NCI-H2081 treated with DMSO at 0.1 percent for 48 hours (cell line): ENCODE measurements at places on chromosomes 4 and X.
A peak's percentile ranks its signal among the peaks of the same experiment; 100 is the strongest.

- no peak for DNase-seq
These were observed 307.8 kb upstream of the GIMD1 start for GRCh38 chr4:106676173-106676921.

GRCh38 chr4:13966231-13967195 lies 339.0 kb upstream of the BOD1L1 start:
- no peak for DNase-seq

- DNase-seq = no peak
These were observed 185.0 kb upstream of the GPRIN3 start for GRCh38 chr4:89492581-89493071.

- no peak for DNase-seq
These were observed 452.3 kb downstream of the MID1IP1 start for GRCh38 chrX:39253551-39253950.

GRCh38 chr4:140152751-140153418 lies 1.1 kb downstream of the MAML3 start:
- no peak for DNase-seq

DNA sequence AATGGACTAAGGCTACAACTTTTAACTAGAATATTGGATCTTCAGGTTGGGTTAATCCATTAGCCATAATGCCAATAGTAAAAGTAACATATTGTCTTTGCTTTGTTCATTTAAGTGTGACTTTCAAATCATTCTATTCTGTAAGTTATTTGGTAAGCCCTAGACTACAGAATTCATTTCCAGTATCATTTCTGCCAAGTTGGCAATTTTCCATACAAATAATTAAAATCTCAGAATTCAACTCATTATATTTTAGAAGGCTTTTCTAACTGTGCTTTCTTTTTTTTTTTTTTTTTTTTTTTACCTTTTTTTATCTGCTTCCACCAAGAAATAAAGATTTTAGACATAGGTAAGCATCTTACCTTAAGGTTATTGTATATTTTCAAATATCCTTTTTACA lies 173.4 kb downstream of the DCTD start:
- DNase-seq = no peak

DNA sequence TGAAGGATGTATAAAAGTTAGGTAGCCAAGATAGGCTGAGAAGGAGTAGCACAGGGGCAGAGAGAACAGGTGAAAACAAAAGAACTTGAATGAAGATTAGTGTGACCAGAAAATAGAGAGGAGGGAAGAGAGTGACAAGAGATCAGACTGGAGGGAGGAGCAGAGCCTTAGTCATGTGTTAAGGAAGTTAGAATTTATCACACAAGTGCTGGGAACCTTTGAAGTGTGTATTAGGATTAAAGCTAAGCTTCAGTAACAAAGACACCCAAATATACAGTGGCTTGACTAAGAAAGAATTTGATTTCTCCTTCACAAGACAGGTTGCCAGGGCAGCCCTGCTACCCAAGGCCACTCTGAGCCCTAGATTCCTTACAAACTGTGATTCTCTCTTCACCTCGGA lies 10.7 kb upstream of the CCDC149 start:
- no peak for DNase-seq

- no peak for DNase-seq
These were observed 46.1 kb downstream of the BMX start for GRCh38 chrX:15546745-15547144.

DNA sequence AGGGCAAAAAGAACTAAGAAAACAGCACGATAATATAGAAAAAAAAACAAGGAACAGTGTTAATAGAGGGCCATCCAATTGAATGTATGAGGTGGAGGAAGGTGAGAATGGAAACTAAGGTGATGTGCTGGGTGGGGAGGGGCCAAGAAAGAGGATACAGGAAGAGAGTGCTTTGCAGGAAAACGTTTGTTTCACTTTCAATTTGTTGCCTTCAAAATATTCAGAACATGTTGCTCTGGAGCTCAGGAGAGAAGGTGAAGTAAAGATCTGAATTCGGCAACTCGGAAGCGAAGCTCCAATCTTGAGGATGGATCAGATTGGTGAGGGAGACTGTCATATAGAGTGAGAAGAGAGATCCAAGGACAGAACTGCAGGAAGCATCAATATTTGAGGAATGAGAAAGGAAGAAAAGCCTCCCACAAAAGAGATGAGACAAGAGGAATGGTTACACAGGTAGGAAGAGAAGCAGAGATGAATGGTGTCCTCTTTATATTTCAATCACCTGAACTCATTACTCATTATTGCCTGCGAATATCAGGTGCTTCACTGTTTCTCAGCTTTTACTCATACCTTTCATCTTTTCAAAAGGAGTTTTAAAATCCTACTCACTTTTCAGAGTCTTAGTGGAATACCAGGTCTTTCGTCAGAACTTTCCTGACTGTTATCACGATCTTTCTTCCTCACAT lies 14.7 kb upstream of the SEC24D start:
- no peak for DNase-seq

DNA sequence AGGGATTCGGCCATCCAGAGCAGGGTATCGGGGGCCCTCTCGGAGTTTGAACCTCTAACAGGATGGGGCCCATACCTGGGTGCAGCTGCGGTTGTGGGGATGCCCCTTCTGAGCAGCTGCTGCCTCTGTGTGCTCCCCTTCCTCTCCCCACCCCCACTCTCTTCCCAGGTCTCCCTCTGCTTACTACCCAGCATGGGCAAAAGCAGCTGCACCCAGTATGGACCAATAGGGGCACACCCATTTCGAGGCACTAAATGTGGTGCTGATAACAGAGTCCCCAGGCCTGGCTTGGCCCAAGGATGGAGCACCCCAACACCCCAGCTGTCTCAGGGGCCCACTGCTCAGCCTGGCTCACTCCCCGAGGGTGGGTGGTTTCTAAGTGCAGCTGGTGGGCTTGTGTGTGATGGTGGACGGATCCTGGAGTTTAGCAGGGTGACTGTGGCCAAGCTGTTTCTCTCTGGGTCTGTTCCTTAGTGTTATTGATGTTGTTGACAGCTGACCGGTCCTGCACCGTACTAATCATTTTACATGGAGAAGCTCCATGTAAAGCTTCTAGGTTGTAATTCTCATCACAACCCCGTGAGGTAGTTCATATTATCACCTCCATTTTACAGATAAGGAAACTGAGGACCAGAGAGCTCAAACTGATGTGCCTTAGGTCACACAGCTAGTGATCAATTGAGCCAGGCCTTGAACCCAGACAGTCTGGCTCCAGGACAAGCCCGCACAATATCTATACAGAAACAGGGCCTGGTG lies 13.1 kb upstream of the KIAA0232 start:
- no peak for DNase-seq

DNA sequence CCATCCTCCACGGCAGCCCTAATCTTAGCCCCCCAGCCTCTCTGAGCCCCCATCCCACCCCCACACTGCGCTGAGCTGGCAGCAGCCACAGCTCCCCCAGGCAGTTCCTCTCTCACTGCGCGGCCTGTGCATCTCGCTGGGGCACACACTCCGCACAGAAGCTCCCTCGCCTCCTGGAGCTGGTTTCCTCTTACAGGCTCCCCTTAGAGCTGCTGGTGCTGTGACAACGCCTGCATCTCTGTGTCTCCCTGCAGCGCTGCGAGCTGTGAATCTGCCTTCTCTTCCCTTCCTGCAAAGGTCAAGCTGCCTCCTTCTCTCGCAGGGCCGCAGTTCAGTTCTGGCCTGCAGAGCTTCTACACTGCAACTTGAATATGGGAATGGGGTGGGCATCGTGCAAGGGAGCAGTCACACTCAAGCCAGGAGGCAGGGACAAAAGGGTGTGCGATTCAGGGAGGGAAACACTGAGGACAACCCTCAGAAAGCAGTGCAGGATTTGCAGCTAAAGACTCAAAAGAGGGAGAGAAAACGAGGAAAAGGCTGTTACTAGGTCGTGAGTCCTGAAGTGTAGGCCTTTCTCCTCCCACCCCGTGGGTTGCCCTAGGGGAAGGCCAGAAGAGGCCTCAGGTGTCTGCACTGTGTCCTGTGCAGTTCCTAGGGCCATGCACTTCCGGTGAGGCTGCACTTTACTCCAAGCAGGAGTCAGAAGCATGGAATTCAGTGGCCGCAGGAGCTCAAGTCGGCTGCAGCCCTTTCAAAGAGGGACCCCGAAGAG lies 87.0 kb downstream of the BCOR start:
- DNase-seq = no peak

DNA sequence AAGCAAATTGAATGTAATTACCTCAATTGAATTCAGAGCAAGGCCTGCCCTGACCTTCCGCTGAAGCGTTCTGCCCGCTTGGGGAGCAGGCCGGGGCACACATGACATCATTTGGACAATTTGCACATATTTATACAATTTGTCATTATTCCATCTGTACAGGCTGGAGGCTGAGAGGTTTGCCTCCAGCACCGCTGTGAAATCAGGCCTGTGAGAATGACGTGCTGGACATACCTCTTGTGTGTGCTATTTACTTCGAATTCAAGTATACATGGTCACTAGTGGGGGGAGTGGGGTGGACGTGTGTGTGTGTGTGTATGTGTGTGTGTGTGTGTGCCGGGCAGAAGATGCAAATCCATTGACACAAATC lies 285.6 kb downstream of the SHOX start:
- no peak for DNase-seq

DNA sequence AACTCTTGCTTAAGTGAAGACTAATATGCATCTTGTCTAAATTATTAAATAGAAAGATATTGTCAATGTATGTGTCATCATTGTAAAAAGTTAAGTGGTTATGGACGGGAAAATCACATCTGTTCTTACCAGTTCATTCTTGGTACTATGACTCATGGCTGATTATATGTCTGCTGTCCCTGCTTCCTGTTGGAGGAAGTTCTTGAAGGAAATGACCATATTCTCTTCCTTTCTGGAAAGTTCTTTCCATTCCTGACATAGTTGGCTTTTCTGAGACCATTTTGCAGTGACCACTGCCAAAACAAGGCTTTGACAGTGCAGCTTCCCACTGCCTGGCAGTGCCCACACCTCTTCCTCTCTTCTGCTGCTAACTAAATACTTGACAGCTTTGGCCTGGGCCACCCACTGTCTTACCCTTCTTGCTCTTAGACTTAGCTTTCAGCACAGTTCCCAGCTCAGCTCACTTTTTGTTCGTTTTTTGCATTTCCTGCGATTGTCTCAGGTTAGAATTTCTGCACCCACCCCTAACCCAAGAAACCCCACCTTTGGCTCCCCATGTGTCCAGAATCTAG lies 13.2 kb upstream of the CLDN24 start:
- no peak for DNase-seq

GRCh38 chr4:55725057-55725456 lies 89.0 kb upstream of the NMU start:
- no peak for DNase-seq

GRCh38 chr4:56575820-56576429 lies 70.3 kb downstream of the ARL9 start:
- DNase-seq = no peak

DNA sequence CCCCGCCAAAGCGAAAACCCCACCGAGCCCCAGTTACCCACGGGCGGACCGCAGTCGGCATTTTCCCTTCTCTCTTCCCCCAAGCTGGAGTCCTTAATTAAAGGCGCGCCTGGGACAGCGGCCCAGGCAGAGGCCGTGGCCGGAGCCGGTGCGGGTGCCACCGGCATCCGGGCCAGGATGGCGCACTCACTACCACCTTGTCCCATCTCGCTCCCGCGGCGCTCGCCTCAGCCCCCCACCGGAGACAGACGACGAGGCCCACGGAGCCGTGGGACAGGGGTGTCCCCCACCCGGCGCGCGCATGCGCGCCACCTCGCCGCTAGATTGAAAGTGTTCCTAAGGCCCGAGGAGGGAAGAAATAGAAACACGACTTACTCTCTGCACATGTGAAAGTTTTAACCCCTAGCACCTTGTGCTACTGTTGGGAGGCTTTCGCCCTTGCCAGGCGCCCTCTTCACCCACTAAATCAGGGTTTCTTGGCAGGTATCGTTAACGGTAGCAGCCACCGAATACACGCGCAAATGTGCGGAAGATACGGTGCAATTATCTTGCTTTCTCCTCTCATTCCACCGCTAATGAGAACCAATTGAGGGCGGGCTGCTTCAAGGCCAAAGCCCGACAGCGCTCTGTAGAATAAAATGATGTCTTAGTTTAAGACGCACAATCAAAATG lies 64.3 kb upstream of the CCDC160 start:
- DNase-seq = no peak

- DNase-seq = no peak
These were observed 85.8 kb upstream of the RPS6KA3 start for GRCh38 chrX:20352504-20352903.

DNA sequence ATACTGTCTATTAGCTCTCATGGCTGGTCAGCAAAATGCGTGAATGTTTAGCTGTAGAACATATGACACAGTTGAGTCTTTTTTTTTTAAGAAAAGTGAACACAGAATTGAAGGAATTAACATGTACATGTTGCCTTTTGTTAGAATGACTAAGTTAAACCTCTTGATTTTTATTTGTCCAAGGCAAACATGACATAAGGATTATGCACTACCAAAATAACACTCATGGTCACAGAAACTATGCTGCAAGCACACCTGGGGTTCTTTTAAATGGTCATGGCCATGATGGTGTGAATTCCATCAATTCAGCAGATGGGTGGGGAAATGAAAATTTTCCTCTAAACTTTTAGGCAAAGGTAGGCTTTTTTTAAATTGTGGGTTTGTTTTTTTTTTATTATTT lies 80.1 kb upstream of the CXCL13 start:
- no peak for DNase-seq

GRCh38 chrX:17591741-17592110 lies 145.6 kb upstream of the SCML1 start:
- no peak for DNase-seq

DNA sequence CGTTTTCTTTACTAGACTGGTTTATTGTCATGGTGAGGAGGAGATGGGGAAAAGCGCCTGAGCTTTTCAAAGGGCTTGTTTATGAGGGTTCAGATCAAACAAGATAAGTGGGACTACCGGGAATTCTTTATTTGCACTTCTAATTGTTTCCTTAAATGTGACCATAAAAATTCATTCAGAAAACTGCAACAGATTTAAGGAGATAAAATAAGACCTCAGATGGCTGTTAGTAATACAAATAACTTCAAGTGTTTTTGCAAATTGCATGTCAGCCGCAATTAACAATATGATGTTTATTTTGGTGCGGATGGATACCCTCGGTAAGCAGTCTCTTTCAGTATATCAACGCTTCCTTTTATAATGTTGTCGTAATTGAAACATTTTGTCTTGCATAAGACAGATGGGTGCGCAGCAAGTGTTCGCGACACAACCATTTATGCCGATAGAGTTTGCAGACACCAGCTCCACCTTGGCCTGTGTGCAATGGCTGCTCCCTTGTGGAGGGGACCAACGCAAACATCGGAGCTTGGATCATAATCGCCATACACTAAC lies 151.0 kb downstream of the C4orf33 start:
- DNase-seq = peak; percentile 97

GRCh38 chrX:112043997-112044396 lies 38.6 kb downstream of the TRPC5 start:
- no peak for DNase-seq

DNA sequence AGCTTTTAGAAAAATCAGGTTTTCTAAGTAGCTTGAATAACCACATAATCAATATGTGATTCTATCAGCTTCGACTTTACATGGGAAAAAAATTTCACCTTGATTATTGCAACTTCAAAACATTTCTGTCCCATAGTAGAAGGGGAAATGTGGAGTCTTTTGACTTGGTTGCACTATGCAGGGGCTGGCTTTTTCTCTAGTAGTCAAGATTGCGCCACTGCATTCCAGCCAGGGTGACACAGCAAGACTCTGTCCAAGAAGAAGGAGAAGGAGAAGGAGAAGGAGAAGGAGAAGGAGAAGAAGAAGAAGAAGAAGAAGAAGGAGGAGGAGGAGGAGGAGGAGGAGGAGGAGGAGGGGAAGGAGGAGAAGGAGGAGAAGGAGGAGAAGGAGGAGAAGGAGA lies 84.9 kb downstream of the MAML3 start:
- no peak for DNase-seq
